ENCODE measurements at places on chromosomes 11 and 22.

GRCh38 chr11:102368472-102368871 is 21.5 kb downstream of the BIRC2 start:
- no peak for DNase-seq

- no peak for DNase-seq
Observed at GRCh38 chr11:121482231-121483129, 29.7 kb upstream of the SORL1-AS1 start.

GRCh38 chr11:72951888-72952287 is 137.7 kb downstream of the ATG16L2 start:
- no peak for DNase-seq

GRCh38 chr11:113265362-113265761 is 49.0 kb upstream of the TTC12 start:
- DNase-seq, result no peak

DNA sequence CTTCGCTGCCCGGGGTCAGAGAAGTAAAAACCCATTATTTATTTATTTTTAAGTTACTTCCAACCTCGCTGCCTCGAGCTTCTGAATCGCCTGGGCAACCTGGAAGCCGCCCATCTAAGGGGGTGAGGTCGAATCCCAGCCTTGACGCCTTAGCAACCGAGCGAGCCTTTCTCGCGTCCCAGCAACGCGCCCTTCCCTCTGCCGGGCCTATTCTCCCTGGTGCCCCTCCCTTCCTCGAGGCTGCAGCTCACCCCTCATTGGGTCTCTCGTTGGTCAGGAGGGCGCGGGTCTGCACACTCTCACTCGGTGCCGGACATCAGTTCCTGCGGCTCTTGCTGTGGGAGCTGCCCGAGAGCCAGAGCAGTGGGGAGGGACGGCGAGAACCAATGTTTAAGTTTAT is at the start of gene CCDC81:
TSS of gene CCDC81 (plus strand) at position 302 of the 400 bp plus-strand sequence. CDS start 277 bp downstream, outside the sequence.
- no peak for DNase-seq

DNA sequence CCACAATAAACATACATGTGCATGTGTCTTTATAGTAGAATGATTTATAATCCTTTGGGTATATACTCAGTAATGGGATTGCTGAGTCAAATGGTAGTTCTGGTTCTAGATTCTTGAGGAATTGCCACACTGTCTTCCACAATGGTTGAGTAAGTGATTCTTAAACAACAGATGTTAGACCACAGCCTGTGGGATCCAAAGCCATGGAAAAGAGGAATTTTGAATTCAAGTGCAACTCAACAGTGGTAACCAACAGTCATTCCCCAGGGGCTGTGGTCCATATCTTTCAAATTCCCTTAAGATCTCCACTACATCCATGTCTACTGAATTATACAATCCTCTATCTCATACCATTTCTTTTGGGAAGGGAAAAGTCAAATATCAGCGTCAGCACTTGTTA is 321.5 kb downstream of the LARGE1 start:
- no peak for DNase-seq

GRCh38 chr11:61133145-61133544 is 28.1 kb downstream of the VPS37C start:
- DNase-seq, result no peak

GRCh38 chr11:11948242-11948947 is 60.0 kb downstream of the DKK3 start:
- no peak for DNase-seq

DNA sequence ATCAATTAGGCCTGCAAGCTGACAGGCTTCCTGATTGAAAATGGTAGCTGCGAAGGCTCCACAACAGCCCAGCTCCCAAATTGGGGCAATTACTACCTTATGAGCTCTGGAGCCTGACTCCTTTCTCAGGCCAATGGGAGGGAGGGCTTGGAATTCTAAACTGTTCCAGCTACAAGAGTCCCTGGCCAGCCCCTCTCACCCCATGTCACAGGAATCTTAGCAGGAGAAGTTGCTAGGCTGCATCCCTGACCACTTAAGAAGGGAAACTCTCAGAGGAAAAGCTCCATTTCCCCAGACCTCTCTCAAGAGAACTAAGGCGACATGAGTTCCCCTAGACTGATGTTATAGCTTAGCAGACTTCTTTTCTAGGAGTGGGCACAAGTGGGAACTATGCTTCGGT is 4.9 kb downstream of the LRP4 start:
- no peak for DNase-seq

DNA sequence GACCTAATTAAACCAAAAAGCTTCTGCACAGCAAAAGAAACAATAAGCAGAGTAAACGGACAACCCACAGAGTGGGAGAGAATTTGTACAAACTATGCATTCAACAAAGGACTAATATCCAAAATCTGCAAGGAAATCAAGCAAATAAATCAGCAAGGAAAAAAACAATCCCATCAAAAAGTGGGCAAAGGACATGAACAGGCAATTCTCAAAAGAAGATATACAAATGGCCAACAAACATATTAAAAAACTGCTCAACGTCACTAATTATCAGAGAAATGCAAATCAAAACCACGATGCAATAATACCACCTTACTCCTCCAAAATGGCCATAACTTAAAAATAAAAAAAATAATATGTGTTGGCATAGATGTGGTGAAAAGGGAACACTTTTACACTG is 5.2 kb downstream of the PLAAT5 start:
- DNase-seq, result no peak

- DNase-seq, result no peak
Observed at GRCh38 chr11:72436661-72437060, 2.3 kb upstream of the CLPB start.

- no peak for DNase-seq
Observed at GRCh38 chr11:69088676-69089146, 40.0 kb downstream of the TPCN2 start.

GRCh38 chr11:119062779-119063178 is 4.8 kb upstream of the VPS11 start:
- DNase-seq, result no peak

DNA sequence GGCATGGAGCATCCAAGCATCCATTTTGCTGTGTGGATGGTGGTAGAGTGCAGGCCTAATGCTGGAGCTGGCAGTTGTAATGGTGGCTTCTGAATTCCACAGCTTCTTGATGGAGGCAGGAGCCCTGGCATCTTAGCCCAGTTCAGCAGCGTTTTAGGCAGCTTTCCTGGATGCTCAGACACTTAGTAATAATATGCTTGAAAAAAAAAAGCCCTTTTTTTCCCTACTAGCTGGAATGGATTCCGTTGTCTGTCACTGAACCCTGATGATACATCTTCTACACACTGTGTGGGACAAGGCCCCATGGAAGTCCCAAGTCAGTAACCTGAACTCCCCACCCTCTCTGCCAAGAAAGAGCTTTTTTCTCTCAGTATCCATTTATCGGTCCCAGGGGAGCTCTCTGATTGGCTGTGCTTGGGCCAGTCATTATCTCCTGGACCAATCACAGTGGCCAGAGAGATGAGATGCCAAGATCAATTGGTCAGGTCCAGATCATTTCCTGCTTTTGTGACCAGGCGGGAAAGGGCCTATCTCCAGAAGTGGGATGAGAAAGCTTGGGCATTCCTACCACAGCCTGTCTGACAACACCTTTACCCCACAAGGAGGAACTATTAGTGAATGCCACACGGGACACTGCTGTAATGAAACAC is 34.2 kb downstream of the MCM5 start:
- DNase-seq, result no peak

GRCh38 chr11:132814410-132814809 is 717.9 kb downstream of the OPCML start:
- no peak for DNase-seq

Measured in NCI-H187 treated with DMSO at 0.1 percent for 48 hours (cell line).